AG04450 (cell line): ENCODE measurements at places on chromosomes 12 and 14. TPM values are rescaled to one million over a fixed set of nuclear protein-coding genes. Genes with fewer than 3 reads are reported as not detected.

CACNA2D4 gene
- polyA plus RNA-seq = 0.22 and 0.36 TPM in 2 replicates

SRP54 gene
- polyA plus RNA-seq = 58.8 and 84.2 TPM in 2 replicates

- DNase-seq = no peak
Observed at GRCh38 chr14:74569387-74569786, 42.6 kb downstream of the LTBP2 start.

GRCh38 chr12:100474617-100475016, 951 bp downstream of the NR1H4 start:
- DNase-seq = no peak

- DNase-seq = no peak
Observed at GRCh38 chr14:42322531-42323284, 716.0 kb downstream of the LRFN5 start.

GRCh38 chr14:37172024-37172869, at the start of gene SLC25A21:
TSS of gene SLC25A21 (minus strand) at chr14:37172606.
- peak; percentile 59 for DNase-seq

DNA sequence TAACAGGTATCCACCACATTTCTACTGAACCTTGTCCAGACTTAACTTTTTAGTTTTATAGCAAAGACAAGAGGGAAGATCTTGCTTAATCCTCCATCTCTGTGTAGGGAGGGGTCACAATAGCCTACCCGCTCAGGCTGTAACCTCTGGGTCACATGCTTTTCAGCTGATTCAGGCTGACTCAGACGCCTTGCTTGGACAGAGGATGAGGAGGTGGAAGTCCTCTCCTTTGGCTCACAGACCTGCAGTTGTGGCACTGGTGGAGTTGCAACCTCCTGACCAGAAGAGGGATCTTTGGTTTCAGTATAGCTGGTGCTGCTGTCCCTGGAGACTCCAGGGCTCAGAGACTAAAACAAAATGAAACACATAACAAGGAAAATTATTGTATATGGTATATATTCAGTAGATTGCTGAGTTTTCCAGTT, 16.2 kb downstream of the ACIN1 start:
- peak; percentile 87 for DNase-seq

FKBP4 gene
- polyA plus RNA-seq = 30.0 and 34.1 TPM in 2 replicates

SIX6 gene
- not detected in 2 replicates for polyA plus RNA-seq

CFAP73 gene
- polyA plus RNA-seq = not detected in 2 replicates

NUAK1 gene
- 6.5 and 8.3 TPM in 2 replicates for polyA plus RNA-seq

DNA sequence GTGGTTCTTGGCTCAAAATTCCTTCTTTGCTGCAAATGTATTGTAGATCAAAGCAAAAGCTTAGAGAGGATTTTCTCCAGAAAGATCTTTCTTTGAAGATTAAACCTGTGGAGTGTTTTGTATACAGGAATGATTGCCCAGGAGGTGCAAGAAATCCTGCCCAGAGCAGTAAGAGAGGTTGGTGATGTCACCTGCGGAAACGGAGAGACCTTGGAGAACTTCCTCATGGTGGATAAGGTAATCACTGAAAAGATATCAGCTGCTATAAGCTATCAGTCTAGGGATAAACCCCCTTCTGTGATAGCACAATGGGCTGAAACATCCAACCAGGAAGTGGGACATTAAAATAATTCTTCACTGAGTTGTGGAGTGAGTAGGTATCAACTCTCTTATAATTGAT, 85.7 kb downstream of the MYRFL start:
- no peak for DNase-seq

DNA sequence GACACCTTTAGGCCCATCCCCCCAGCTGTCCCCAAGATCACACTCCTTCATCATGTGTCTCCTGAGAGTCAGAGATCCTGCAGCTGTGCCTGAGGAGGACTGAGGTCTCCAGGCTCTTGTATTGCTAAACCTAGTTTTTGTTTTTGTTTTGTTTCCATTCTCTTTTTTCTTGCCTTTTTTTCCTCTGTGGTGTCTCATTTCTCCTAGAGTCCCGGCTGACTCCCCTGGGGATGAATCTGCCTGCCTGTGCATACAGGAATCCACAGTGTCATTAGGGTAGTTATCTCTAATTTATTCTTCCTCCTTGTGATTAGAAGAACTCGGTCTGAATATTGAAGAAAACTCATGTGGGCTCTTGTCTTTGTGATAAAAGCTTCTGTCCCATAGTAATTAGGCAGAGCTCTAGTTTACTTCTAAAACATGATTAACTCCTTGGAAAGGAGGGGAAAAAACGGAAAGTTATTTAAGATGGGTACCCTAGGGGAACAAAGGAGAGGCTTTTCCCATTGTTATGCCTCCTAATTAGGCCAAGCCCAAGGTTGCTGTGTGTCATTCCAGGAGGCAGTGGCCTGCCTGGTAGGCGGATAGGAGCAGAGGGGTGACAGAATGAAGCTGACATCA, 343.2 kb downstream of the ZFP36L1 start:
- no peak for DNase-seq

PCED1B gene
- 0.88 and 1.1 TPM in 2 replicates for polyA plus RNA-seq

DNA sequence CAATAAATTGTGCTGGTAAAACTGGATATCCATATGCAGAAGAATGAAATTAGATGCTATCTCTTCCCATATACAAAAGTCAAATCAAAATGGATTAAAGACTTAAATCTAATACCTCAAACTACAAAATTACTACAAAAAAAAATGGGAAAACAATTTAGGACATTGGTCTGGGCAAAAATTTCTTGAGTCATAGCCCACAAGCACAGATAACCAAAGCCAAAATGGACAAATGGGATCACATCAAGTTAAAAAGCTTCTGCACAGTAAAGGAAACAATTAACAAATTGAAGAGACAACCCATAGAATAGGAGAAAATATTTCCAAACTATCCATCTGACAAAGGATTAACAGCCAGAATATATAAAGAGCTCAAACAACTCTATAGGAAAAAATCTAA, 264.6 kb downstream of the NUAK1 start:
- no peak for DNase-seq

CCDC177 gene
- not detected in 2 replicates for polyA plus RNA-seq

DNA sequence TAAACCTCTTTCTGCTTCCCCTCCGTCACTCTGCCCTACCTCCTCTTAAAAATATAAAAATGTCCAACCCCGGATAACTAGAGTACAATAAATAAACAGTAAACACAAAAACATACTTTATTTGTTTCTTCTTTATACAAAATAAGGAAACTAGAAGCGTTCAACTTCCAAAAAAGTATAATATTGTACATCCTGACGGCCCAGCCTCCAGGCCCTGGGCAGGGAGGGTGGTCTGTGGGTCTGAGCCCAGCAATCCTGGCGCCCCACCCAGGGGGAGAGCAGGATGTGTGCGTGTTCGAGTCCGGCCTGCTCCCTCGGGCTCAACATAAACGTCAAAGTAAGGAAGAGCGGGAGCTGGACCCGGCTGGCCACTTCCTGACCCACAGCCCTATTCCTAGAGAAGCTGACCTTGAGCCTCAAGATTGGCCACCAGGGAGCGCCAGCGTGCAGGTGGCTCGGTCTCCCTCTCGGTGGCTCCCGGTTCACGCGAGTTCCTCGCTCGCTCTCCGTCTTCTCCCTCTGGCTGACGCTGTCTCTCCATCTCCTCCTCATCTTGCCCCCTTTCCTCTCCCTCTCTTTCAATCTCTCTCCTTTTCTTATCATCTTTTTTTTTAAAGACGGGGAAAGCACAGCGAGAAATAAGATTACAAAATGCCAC, 9.4 kb downstream of the LHX5 start:
- DNase-seq = peak; percentile 29

DNA sequence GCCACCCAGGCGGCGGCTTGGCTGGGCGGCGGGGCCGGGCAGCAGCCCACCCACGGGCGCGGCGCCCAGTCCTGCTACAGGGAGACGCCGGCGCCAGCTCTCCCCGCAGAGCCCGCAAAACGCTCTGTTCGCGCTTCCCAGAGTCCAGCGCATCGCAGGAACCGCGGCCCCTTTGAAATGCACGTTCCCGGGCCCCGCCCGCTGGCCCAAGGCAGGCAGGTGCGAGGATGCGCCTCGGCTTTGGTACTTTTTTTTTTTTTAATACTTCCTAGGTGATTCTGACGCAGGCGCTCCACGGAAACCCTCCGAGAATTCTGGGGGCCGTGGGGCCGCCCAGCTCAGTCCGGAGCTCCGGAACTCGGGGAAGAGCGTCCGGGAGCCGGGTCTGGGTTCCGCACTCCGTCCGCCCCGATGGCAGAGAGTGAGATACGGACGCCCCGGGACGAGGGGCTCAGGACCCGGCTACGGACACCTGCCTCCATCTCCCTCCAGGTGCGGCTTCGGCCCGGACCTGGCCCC, 483 bp downstream of the POC1B start:
- no peak for DNase-seq

DNA sequence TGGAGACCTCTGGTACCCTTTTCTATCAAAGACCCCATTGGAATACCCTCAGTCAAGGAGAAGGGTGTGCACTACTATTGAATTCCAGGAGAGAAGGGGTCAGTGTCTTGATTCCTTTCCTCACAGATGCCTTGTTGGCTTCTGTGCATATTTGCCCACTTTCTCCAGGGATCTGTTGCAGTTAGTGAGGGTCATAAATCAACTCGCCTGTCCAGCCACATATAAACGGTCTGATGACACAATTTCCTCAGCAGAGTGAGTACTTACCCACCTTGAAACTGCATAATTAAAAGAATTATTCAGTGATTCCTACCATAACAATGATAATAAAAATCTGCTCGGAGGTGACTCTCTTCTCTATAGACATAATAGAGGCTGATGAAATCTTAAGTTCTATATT, 13.9 kb upstream of the DCD start:
- no peak for DNase-seq

DNA sequence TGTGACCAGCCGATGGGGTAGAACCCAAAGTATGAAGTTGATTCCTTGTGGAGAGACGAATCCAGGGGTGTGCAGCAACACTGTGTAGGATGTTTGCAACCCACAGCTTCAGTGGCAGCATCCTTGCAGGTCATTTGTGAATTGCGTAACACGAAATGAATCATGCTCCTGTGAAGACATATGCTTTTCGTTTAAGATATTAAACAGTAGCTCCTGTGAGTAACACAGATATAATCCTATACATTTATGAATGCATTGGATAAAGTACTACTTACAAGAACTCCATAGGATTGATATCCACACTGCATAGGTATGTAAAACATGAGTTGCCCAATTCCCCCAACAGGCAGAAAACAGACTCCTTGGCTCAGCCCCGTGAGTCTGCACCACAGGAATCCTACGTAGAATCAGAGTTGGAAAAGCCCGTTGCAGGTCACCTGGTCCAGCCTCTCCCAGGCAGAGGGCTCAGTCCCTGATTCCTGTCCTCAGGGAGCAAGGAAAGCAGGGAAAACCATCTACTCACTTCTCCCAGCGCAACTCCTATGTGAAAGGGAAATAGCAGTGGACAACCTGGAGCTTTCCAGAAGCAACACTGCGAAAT, 75.8 kb downstream of the GPATCH2L start:
- peak; percentile 63 for DNase-seq

TTC6 gene
- 0.01 TPM in 1 of 2 replicates, not detected in the other for polyA plus RNA-seq

GPR137C gene
- 0.97 and 1.3 TPM in 2 replicates for polyA plus RNA-seq

DNA sequence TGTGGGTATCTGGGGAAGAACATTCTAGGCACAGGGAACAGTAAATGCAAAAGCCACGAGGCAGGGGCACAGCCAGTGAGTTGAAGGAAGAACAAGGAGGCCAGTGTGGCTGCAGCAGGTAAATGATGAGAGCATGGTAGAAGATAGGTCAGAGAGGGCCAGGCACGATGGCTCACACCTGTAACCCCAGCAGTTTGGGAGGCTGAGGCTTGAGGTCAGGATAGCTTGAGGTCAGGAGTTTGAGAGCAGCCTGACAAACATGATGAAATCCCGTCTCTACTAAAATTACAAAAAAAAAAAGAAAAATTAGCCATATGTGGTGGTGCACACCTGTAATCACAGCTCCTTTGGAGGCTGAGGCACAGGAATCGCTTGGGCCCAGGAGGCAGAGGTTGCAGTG, 86.7 kb upstream of the ESRRB start:
- no peak for DNase-seq

DNA sequence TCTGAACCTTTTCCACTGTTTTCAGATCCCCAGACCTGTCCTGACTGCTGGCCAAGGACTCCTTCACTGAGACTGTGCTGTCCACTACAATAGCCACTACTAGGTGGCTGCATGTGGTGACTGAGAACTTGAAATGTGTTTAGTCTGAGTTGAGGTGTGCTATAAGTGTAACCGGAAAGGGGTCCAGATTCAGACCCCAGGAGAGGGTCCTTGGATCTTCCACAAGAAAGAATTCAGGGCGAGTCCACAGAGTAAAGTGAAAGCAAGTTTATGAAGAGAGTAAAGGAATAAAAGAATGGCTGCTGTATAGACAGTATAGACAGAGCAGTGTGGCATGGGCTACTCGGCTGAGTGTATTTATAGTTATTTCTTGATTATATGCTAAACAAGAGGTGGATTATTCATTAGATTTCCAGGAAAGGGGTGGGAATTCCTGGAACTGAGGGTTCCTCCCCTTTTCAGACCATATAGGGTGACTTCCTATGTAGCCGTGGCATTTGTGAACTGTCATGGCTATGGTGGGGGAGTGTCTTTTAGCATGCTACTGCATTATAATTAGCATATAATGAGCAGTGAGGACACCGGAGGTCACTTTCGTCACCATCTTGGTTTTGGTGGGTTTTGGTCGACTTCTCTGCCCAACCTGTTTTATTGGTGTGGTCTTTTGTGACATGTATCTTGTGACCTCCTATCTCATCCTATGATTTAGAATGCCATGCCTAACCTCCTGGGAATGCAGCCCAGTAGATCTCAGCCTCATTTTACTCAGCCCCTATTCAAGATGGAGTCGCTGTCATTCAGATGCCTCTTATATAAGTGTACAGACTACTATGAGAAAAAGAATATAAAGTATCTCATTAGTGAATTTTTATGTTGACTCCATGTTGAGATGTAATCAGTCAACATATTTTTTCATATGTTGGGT, 70.0 kb upstream of the SRSF5 start:
- no peak for DNase-seq

DNA sequence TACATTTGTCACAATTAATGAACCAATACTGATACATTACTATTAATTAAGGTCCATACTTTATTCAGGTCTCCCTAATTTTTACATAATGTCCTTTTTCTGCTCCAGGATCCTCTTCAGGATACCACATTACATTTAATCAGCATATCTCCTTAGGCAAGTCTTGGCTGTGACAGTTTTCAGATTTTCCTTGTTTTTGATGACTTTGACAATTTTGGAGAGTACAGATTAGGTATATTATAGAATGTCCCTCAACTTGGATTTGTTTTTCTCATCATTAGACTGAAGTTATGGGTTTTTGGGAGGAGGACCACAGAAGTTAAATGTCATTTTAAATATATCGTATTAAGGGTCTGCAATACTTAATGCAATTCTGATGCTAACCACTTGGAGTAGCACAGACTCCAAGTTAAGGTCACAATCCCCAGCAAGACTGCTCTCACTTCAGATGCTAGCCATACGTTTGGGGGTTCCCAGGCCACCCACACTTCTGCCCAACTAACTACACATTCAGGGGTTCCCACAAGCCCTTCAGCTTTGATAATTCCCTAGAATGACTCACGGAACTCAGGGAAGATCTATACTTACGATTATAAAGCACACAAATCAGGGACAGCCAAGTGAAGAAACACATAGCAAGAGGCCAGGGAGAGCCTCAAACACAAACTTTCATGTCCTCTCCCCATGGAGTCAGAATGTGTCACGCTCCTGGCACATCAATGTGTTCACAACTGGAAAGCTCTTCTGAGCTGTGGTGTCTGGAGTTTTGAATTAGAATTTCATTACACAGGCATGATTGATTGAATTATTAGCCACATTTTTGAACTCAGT, 17.0 kb upstream of the NUBPL start:
- no peak for DNase-seq
